Upper lobe of left lung (tissue), 6 donors: ENCODE measurements at places on chromosomes 7 and 10.
A peak's percentile ranks its signal among the peaks of the same experiment; 100 is the strongest.

GRCh38 chr7:151570366-151570915 is 50.7 kb upstream of the RHEB start:
- no peak for DNase-seq

DNA sequence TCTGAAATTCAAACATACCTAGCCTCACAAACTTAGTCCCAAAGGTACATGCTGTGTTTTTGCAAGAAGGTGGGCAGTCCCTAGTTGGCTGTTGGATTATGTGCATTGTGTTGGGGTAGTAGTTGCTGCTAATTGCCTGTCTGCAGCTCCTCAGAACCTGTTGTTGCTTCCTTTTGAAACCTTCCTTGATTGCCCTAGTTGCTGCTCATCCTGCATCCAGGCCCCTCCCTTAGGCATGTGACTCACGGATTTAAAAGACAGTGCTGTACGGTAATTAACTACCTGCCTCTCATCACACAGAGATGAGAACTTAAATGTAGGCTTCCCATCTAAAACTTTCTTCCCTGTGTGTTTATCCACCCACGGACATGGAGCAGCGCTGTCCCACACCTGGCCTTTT is 67.7 kb downstream of the BMPR1A start:
- DNase-seq: no peak

DNA sequence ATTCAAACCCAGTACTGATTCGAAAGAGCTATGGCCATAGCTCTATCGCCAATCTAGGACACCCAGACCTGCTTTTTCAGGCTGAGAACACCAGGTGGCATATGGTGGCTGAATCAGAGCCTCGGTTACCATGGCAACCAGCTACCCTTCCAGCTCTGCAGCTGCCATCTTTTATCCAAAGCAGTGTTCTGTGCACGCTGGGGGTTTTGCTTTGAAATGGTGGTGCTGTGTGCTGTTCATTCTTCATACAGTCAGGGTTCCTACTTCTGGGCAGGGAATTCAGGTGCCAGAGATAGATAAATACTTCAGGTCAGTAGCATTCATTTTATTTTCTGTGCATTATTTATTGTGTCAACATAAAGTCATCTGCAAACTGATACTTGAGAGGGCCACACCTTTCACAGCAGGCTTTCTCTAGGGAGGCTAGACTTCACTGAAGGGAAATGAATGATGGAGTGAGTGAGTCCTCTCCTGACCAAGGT is 85.4 kb downstream of the AKR1D1 start:
- DNase-seq: peak; percentile 92

DNA sequence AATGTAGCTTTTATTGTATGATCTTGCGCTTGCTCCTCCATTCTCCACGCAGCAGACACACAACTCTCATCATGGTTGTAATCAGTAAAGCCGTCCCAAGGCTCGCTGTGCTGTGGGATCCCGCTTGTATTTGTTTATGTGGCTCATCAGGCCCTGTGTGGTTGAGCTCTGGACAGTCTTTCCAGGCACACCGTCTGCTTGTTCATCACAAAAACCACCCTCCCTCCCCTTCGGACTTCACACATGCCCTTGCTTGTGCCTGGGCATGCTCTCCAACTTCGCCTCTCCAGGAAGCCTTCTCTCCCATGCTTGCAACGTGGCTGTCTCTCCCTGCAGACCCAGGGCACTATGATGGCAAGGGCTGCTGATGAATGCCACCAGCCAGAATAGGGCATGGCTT is 62.4 kb downstream of the HK1 start:
- DNase-seq: no peak

GRCh38 chr10:17472481-17473227 is 18.3 kb upstream of the ST8SIA6 start:
- no peak for DNase-seq

- DNase-seq: no peak
Measured at GRCh38 chr10:78267598-78267997, 233.9 kb downstream of the RPS24 start.

- DNase-seq: no peak
Measured at GRCh38 chr10:44293306-44293778, 91.6 kb downstream of the CXCL12 start.

- no peak for DNase-seq
Measured at GRCh38 chr10:58189269-58189668, 78.4 kb downstream of the IPMK start.

- DNase-seq: no peak
Measured at GRCh38 chr7:24962418-24962962, 17.5 kb downstream of the OSBPL3 start.

DNA sequence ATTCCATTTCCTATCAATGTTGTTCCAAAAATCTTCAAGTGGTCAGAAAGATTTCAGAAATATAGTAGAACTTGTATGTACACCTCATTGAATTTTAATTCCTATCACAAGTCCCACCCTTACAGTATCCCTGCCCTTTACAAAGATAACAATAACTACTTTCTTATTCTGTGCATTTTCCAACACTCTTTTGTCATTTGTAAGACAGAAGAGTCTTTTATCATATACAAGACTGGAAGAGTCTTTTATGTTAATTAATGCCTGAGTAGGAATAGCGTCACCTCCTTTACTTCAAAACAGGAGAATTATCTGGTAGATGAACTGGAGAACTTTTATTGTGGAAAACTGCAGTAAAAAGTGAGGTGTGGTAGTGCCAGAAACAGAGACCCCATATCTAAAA is 193.9 kb upstream of the SEMA3C start:
- DNase-seq: no peak

DNA sequence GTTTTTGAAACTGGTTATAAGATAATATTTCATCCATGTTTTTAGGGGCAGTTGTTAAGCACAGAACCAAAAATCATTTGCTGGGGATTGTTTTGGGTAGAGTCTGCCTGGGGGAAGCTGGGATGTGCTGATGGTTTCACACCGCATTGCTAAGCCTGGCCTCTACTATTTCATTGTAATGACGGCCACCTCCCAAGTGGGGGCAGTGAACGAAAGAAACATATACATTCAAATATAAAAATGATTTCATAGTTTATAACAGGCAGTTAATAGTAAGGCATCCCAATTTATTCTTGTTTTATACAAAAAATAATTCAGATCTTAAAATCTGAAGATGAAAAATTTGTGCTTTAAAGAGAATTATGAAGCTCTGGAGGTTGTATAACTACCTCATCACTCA is 750.8 kb downstream of the REEP3 start:
- no peak for DNase-seq

DNA sequence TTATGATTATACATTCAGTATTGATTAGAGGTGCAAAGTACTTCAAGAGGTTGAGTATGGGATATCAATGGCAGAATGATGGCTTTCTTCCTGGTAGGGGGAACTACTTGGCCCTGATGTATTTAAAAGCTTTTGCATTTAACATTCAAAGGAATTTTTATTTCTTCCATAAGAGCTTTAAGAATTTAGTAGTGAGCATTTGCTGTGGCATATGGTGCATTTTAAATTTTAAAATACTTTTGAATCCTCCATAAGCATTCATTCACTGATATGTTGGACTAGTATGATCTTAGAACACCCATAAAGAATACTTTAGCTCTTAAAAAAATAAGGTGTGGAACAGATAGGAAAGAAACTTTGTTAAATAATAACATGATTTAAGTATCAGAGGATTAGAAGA is 191.9 kb upstream of the PPP1R3A start:
- no peak for DNase-seq

- DNase-seq: peak; percentile 45
Measured at GRCh38 chr7:102973096-102973802, 60.4 kb downstream of the LRRC17 start.

DNA sequence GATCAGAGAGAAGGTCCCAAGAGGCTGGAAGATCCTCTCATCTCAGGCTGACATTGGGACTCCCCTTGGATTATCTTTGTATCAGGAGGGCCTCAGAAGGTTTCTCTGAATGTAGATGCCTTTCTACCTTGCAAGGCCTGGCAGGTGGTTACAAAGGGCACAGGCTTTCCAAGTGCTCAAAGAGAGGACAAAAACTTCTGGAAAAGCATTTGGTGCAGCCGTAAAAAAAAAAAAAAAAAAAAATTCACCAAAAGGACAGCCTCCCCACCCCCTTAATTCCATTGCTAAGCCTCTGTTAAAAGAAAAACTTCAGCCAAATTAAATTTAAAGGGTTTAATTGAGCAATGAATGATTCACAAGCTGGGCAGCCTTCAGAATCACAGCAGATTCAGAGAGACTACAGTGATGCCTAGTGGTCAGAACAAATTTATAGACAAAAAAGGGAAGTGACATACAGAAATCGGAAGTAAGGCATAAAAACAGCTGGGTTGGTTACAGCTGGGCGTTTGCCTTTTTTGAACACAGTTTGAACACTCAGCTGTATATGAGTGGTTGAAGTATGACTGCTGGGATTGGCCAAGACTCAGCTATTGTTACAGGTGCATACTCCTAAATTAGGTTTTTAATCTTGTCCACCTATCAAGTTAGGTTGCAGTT is 42.5 kb upstream of the LRGUK start:
- DNase-seq: no peak

DNA sequence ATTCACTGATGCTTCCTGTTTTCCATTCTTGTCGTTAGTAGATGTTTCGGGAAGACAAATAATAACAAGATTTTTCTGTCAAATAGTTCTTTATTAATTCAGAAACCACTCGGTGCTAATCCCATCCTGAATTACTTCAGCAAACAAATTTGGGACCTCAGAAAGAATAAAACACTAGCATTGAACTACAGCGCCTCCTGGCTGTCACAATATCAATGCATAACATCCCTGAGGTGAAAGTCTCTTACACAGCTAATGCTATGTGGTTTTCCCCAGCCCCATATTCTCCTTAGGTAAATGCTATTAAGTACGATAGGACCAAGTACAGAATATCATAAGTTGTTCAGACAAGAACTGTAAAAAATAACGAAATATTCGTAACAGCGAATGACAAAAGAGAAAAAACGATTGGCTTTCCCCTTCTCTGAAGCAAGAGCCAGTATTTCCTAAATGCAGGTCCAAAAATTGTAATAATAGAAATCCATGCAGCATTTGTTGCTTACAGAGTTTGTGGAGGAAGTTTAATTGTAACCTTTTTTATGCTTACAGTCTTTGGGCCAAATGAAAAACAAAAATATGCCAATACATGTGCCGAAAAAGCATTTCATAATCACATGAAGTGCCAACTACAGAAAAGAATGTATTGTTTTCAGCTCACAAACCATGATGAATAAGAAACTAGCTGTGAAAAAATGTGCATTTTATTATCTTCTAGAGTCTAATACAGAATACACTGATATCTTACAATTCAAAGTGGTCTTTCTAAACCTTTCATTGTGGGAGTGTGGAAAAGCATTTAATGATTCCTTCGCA is 47.3 kb downstream of the MYPN start:
- DNase-seq: no peak

DNA sequence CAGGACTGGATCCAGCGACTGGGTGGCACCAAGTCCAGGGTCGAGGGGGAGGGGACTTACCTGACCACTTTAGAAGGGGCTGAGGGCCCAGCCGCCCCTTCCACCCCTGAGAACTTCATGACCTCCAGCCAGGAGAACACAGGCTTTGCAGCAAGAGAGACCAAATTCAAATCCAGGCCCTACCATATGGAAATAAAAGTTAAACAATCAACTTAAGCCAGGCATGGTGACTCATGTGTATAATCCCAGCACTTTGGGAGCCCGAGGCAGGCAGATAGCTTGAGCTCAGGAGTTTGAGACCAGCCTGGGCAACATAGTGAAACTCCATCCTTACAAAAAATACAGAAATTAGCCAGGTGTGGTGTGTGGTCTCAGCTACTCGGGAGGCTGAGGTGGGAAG is 61.9 kb downstream of the COL13A1 start:
- DNase-seq: no peak

DNA sequence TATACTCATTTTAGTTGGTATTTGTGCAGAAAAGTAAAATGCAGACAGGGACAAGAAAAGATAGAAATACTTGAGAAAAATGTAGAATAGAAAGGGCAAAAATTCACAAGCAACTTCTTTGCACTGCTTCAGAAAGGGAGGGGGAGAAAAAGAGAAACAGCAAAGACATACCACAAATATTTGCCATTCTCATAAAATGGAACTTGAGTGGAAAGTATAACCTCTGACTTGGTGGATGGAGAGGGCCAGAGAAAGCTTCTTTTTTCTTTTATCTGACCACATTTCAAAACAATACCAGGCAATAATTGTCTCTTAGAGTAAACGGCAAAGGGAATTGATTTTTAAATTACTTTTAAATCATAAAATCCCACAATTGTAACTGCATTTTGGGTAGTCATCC is 35.8 kb upstream of the TRUB1 start:
- DNase-seq: no peak

- DNase-seq: no peak
Measured at GRCh38 chr7:87159538-87159937, 7.3 kb downstream of the DMTF1 start.

- no peak for DNase-seq
Measured at GRCh38 chr7:69122953-69123352, 475.3 kb upstream of the AUTS2 start.

DNA sequence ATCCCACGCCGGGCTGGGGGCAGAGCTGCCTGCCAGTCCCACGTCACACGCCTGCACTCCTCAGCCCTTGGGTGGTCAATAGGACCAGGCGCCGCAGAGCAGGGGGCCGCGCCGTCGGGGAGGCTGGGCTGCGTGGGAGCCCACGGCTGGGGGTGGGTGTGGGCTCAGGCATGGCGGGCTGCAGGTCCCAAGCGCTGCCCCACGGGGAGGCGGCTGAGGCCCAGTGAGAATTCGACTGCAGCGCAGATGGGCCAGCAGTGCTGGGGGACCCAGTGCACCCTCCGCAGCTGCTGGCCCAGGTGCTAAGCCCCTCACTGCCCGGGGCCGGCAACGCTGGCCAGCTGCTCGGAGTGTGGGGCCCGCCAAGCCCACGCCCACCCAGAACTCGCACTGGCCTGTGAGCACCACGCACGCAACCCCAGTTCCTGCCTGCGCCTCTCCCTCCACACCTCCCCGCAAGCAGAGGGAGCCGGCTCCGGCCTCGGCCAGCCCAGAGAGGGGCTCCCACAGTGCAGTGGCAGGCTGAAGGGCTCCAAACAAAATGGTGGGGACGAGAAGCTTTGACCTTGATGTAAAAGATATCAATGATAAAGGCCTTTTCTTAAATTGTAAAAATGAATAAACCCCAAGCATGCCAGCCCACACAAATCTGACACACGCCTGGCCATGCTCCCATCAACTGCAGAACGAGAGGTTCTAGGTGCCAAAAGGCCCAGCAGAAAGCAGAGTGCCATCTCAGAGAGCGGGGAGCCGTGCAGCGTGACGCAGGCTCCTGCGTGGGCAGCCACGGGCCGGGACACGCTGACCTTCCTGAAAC is 255.5 kb downstream of the MAD1L1 start:
- peak; percentile 75 for DNase-seq

DNA sequence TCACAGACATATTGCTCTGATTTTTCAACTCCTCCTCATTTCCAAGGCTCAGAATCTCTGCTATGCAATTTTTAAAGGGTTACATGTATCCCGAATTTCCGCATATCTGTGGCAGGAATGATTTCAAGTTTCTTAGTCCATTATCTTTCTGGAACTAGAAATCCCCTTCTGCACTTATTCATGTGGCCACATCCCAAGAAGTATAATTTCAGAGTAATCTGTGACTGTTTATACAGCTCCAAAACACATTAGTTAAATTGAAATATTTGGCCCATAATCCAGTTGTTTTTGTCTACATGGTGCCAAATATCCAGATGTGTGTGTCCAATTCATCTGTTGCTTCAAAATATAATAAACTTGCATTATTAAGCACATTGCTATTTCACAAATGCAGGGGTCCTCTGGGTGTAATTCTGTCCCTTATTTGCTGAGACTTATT is 271.2 kb downstream of the ARHGAP12 start:
- DNase-seq: no peak

- peak; percentile 99 for DNase-seq
Measured at GRCh38 chr10:71212318-71213126, at the start of gene UNC5B. Gene UNC5B, plus strand, starts transcription at chr10:71212570. Its CDS starts 416 bp downstream, at chr10:71212986.
